Fibroblast of skin of abdomen (primary cell): ENCODE measurements at places on chromosomes 1 and 21.

GRCh38 chr1:31524186-31524901, 52.0 kb upstream of the TINAGL1 start:
- no peak for DNase-seq

GRCh38 chr21:45874716-45875415, 106.7 kb upstream of the COL6A1 start:
- peak; percentile 98 for DNase-seq

GRCh38 chr1:17886838-17887441, 131.8 kb downstream of the ACTL8 start:
- DNase-seq, result no peak

- no peak for DNase-seq
Observed at GRCh38 chr1:209402697-209403096, 180.8 kb upstream of the CAMK1G start.

- DNase-seq, result no peak
Observed at GRCh38 chr1:47417170-47418044, 1.3 kb downstream of the FOXE3 start.

- DNase-seq, result peak; percentile 10
Observed at GRCh38 chr21:28127175-28127785, 865.4 kb downstream of the LTN1 start.

GRCh38 chr1:50570066-50570468, 146.8 kb upstream of the DMRTA2 start:
- DNase-seq, result no peak

- DNase-seq, result no peak
Observed at GRCh38 chr1:31753707-31754349, 10.3 kb downstream of the ADGRB2 start.

GRCh38 chr21:16117851-16118590, 388.2 kb downstream of the USP25 start:
- peak; percentile 98 for DNase-seq

- peak; percentile 56 for DNase-seq
Observed at GRCh38 chr1:243740255-243740999, 109.6 kb downstream of the AKT3 start.

- peak; percentile 76 for DNase-seq
Observed at GRCh38 chr1:39183503-39184353, 20.8 kb upstream of the MACF1 start.

- DNase-seq, result peak; percentile 44
Observed at GRCh38 chr1:77424236-77424635, 142.4 kb downstream of the AK5 start.

DNA sequence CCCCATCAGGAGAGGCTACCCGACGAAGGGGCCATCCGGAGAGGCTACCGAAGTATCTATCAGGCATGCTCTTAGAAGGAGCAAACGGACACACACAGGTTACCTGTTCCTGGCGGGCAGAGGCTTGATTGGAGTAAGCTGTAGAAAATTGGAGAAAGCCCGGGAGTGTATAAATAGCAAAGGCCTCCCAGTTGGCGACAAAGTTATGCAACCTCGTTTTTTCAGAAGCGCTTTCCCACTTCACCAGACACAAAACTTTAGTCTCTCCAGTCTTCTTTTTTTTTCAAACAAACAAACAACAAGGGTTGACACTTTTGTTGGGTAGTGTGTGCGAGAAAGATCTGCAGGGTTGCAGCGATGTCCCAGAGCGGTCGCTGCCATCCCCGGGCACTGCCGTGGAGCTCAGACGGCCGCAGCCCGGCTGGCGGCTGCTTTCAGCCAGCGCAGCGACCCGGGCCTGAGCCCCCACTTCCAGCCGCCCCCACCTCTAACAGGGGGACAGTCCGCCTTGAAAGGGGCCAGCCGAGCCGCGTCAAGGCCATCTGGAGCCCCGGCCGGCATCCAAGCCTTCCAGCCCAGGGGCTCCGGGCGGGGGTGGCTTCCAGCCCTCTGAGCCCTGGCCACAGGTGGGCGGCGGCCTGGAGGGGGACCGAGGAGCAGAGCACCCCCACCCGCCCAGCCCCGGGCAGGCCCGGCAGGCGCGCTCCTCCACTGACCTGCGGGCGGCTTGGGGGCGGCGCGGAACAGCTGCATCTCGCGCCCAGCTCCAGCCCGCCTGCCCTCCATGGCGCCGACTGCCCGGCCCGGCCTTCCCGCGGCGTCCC, 616 bp downstream of the MCOLN3 start:
- DNase-seq, result peak; percentile 2

- DNase-seq, result no peak
Observed at GRCh38 chr1:93690921-93691789, 9.5 kb upstream of the BCAR3 start.

DNA sequence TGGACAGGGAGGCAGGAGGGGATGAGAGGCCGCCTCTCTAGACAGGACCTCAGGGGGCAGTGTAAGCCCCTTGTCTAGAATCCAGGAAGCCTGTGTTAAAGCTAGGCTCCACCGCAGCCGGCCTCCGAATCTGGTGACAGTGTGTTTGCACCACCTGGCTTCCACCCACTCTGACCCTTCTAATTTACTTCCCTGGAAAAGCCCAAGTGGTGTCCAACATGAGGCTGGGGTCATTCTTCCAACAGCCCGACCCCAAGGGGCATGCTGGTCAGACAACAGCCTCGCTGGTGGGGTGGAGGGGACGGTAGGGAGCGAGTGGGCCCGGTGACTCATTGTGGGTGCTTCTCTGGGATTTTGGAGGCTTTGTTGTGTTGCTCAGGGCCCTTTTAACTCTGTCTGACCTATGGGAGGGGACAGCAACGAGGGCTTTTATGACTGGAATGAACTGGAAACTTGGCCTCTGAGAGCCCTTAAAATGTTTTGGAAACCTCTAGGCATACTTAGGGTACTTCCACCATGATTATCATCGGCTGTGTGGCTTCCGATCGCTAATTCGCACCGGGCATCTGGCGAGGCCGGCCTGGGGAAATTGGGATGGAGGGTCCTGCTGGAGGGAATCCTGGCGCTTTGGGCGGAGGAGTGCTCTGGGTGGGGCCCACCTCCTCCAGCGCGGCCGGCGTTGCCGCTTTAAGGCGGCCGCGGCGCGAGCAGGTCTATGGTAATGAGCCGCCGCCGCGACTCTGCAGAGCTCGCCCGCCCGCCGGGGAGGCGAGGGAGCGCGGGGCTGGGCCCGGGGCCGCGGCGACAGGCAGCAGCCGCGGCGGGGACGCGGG, at the start of gene CELSR2:
TSS of gene CELSR2 (plus strand) at position 743 of the 833 bp plus-strand sequence. CDS start 541 bp downstream, outside the sequence.
- DNase-seq, result peak; percentile 59

GRCh38 chr1:170445096-170445495, 86.9 kb upstream of the GORAB start:
- DNase-seq, result peak; percentile 88

GRCh38 chr1:192080684-192081083, 77.6 kb upstream of the RGS18 start:
- no peak for DNase-seq

GRCh38 chr1:5845376-5845775, 146.8 kb downstream of the NPHP4 start:
- DNase-seq, result no peak

GRCh38 chr21:33238565-33239255, 9.0 kb downstream of the IFNAR2 start:
- DNase-seq, result no peak

- no peak for DNase-seq
Observed at GRCh38 chr21:41784456-41785102, 17.7 kb upstream of the RIPK4 start.

DNA sequence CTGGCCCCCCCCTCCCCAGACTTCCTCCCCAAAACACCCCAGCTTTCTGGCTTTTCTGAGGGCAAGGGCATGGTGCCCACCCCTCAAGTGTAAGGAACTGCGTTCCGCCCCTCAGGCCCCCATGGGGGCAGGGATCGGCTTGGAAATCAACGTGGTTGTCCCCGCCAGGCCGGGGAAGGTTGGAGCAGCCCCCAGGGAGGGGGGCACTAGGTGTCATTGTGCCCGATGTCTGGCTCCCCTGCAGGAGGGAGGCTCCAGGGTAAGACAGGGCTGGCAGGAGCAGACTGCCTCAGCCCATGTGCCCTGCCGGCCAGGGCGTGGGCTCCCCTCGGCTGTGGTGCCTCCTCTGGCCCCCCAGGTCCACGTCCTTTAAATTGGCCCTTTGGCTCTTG, 7.4 kb upstream of the TFAP2E start:
- DNase-seq, result no peak

- no peak for DNase-seq
Observed at GRCh38 chr1:16205891-16206546, 6.4 kb downstream of the ARHGEF19 start.

- no peak for DNase-seq
Observed at GRCh38 chr1:204338360-204338759, 21.4 kb downstream of the PLEKHA6 start.

- DNase-seq, result no peak
Observed at GRCh38 chr21:45416620-45417019, 11.7 kb downstream of the COL18A1 start.

DNA sequence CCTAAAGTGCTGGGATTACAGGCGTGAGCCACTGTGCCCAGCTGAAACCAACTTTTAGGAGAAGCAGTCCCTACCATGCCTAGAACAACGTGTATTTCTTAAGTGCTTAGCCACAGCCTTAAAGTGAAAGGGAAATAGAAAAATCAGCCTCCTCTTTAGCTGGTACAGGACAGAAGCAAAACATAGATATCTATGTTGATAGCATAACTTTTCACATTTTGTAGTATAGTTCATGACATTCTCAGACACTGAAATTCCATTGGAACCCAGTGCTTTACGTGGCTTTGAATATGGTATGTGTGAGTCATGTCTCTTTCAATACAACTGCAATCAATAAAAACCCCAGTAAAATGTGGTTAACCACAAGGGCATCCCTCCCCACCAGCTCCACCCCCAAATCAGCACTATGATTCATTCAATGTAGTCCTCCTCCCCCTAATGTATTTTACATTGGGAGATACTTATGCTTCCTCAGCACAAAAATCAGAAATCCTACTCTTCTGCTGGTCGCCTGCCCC, 32.1 kb downstream of the TGFB2 start:
- DNase-seq, result peak; percentile 98

DNA sequence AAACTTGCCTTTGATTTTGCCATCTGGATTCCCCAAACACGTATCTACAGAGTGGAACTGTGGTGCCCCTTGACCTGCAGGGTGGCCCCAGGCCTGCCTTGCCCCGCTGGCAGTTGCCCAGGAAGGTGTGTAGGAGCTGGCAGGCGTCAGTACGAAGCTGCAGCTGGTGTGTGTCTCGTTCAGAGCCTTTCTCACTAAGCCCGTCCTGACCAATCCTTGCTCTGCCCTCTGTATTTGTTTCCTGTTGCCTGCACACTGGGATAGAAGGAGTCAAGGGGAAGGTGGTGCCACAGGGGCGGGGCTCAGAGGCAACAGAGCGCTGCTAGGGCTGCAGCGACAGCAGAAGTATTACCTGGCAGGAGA, 5.2 kb upstream of the VSIG8 start:
- no peak for DNase-seq

GRCh38 chr1:43039228-43040055, 80.8 kb upstream of the SLC2A1 start:
- DNase-seq, result no peak

DNA sequence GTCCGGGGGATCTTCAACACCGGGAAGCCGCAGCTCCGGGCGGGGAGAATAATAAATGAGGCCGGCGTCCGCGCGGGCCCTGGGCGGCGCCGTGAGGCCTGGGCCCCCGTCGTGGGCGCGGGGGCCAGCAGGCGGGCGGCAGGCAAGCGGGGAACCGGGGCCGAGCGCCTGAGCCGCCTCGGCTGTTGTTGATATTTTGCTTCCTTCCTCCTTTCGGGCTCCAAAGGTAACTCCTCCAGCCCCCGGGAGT, at the start of gene MEF2D:
TSS of gene MEF2D (minus strand) at position 233 of the 250 bp plus-strand sequence. CDS start 17,483 bp downstream, outside the sequence.
- DNase-seq, result no peak

DNA sequence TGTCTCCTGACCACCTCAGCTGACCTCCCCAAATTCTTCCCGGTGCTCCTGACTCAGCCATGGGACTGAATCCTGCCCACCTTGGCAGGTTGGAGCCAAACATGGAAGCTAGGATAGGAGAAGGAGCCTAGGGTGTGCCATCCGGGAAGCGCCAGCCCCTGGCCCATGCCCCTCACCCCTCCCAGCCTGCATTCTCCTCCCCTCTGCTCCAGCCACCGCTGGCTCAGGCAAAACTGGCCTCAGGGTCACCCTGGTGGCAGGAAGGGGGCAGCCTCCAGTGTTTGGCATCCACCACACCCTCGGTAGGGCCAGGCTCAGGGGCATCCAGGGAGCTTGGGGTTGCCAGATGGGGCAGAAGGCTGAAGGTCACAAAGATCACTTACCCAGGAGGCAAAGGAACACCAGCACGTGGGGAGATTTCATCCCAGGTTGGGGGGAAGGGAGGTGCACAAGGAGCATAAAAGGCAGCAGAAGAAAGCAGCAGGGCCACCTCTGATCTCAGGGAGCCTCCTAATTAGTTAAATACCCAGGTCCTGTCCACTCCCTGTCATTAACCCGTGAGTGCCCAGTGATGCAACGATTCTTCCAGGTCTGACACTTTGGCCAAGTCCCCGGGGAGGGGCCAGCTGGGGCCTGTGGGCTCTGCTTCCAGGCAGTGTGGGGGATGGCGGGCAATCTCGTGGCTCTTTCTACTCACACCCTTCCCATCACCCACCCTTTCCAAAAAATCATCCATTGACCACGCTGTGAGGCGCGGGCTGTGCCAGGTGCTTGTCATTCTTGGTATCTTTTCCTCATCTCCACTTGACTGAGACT, at the start of gene PLA2G2E:
TSS of gene PLA2G2E (minus strand) at position 481 of the 816 bp plus-strand sequence. CDS start at position 423, 58 bp downstream.
- no peak for DNase-seq

GRCh38 chr1:193402977-193403376, 216.6 kb upstream of the B3GALT2 start:
- DNase-seq, result no peak

GRCh38 chr1:42639116-42639515, 19.1 kb upstream of the PPIH start:
- peak; percentile 78 for DNase-seq

DNA sequence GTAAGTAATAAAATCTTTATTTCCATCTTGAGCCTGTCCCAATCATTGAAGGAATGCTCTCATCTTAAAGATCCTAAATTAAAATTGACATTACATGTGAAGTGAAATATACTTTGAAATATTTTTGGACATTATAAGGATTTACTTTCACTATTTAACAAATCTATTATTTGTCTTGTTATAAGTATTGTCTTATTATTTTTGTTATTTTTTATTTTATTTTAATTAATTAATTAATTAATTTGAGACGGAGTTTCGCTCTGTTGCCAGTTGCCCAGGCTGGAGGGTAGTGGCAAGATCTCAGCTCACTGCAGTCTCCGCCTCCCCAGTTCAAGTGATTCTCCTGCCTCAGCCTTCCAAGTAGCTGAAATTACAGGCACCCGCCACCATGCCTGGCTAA, 343.2 kb downstream of the DPYD start:
- no peak for DNase-seq

DNA sequence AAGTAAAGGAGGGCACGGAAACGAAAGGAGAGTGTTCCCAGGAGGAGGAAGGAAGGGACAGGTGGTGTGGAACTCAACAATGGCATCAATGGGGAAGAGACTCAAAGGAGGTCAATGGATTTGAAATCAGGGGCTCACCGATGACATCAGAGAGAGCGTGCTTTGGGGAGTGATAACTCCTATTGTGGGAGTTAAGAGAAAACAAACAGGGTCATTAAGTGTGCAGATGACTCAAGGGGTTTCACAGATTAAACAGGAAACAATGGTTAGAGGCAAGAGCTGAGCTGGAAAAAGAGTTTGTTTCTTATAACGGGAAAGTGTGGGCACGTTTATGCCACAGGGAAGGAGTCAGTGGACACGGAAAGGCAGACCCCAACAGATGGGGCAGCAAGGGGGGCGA, 629.1 kb downstream of the SMYD3 start:
- no peak for DNase-seq

- DNase-seq, result no peak
Observed at GRCh38 chr1:159469921-159470533, 30.5 kb downstream of the OR10J1 start.

GRCh38 chr1:203342192-203342940, 8.6 kb downstream of the FMOD start:
- peak; percentile 32 for DNase-seq

- DNase-seq, result no peak
Observed at GRCh38 chr1:60510162-60510561, 436.6 kb upstream of the C1orf87 start.

- no peak for DNase-seq
Observed at GRCh38 chr1:229509576-229509975, 1.4 kb upstream of the NUP133 start.
